ENCODE measurements at places on chromosomes 5 and 9.

DNA sequence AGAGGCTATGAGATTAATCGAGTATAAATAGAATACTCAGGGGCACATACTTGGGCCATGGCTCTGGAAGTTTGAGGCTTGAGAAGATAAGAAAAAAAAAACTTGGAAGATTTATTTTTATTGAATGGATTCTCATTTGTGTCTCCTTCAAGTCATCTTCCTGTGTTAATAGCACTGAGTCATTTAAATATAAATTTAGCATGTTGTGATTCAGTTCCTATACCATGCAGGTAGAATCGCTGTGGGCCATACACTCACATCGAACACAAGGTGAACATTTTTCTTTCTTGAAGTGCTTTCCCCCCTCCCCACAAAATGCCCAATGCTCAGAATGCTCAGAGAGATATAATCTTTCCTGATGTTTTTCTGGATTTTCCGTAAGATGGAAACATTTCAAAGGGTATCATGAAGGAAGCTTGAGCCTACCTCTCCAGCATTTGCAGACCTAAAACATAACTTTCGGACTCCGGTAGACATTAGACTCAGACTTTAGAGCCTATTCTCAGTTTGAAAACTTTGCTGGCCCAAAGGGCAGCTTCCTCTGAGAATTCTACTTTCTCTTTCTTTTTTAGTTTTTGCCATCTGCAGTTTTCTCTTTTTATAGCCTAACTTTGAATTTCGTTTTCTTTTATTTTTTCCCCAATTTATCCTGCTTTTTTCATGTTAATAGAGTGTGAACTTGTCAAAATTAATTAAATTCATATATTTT lies 737.6 kb upstream of the NUDT12 start:
- no peak for DNase-seq

GRCh38 chr9:34675048-34675714 lies 12.7 kb upstream of the CCL27 start:
- DNase-seq = peak; percentile 73

DNA sequence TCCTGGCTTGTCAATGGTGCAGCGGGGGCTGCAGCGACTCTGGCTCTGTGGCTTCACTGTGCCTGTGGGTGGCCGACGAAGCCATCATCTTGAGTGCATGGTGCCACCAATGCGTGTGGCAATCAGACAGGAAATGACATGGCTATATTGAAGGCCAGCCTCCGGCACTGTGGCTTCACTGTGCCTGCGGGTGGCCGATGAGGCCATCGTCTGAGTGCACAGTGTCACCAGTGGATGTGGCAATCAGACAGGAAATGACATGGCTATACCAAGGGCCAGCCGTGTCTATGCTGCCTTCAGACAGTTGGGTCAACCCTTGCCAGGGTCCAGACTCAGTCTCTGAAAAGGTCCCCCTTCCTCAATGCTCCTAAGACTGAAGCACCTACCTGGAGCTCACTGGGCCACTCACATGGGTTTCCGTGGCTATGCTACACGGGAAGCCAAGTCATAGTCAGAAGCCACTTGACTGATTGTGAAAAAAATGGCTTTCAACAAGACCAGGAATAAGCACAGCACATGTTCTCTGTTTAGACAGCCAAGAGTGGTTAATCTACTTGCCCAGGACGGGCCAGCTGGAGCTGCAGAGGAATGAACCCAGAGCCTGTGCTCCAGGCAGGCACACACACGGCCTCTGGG lies 67.5 kb upstream of the S1PR3 start:
- no peak for DNase-seq

DNA sequence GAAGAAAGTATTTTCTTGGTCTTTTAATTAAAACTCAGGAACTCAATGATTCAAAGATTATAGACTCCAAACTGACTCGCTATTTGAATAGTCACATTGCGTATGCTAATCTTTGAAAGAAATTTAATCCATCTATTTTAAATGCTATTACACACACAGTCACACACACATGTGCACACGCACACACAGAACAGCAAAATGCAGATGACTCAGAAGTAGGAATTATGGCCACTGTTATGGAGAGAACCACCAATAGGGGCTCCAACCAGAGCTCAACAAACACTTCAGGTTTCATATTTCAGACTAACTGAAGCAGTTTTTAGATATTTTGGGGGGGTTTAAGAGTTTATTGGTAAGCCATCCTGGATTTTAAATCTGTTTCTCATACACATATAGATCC lies 1917.9 kb downstream of the EFNA5 start:
- peak; percentile 64 for DNase-seq

- DNase-seq = no peak
Measured at GRCh38 chr5:1039210-1039548, 30.6 kb downstream of the NKD2 start.

- no peak for DNase-seq
Measured at GRCh38 chr5:111077678-111078077, 6.2 kb downstream of the TSLP start.

DNA sequence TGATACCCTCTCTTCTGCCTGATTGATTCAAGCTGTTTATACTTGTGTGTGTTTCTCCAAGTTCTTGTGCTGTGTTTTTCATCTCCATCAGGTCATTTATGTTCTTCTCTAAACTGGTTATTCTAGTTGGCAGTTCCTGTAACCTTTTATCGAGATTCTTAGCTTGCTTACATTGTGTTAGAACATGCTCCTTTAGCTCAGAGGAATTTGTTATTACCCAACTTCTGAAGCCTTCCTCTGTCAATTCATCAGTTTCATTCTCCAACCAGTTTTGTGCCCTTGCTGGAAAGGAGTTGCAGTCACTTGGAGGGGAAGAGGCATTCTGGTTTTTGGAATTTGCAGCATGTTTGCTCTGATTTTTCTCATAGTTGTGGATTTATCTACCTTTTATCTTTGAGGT lies 126.2 kb upstream of the FTMT start:
- no peak for DNase-seq

- peak; percentile 51 for DNase-seq
Measured at GRCh38 chr5:54159893-54160195, 150.5 kb downstream of the ARL15 start.

- peak; percentile 76 for DNase-seq
Measured at GRCh38 chr5:88729084-88729828, 153.7 kb downstream of the MEF2C start.

GRCh38 chr9:137201205-137201868 lies 796 bp upstream of the TPRN start:
- no peak for DNase-seq

DNA sequence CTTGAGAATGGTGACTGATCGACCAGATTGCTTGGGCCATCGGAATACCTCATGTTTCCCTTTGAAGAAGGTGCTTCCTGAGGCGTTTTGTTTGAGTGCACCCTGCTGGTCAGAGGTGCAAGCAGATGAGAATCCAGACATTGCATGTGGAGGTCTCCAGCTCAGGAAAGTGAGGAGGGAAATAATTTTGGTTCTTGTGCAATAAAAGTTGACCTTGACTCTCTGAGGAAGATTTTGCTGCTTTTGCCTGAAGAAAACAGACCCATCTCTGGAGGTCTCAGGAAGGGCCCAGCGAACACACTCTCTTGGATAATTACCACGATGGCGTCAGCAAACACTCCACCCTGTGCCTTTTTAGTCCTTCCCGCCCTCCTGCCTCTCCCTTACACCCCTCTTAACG lies 69.7 kb downstream of the GRAMD2B start:
- DNase-seq = peak; percentile 41

GRCh38 chr9:1890201-1890600 lies 124.9 kb upstream of the SMARCA2 start:
- no peak for DNase-seq

- no peak for DNase-seq
Measured at GRCh38 chr9:128485414-128485855, 19.1 kb upstream of the GLE1 start.

GRCh38 chr9:101342595-101342994 lies 42.2 kb downstream of the BAAT start:
- no peak for DNase-seq

GRCh38 chr9:85940275-85940831 lies 593 bp upstream of the NAA35 start:
- DNase-seq = no peak

DNA sequence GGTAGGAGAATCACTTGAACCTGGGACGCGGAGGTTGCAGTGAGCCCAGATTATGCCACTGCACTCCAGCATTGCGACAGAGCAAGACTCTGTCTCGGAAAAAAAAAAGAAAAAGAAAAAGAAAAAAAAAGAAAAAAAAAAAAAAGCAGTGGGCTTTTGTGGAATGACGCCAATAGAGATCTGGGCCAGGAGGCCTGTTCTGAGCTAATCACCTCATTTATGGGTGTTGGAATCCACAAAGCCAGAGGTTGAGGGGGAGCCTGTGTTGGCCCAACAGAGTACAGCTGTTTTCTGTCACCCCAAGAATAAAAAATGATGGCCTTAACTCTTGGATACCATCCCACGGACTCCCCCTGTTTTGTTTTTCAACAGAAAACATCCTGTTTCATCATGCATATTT lies 18.5 kb downstream of the OSTF1 start:
- no peak for DNase-seq

GRCh38 chr9:33472171-33472880 lies 1.4 kb downstream of the NOL6 start:
- no peak for DNase-seq

DNA sequence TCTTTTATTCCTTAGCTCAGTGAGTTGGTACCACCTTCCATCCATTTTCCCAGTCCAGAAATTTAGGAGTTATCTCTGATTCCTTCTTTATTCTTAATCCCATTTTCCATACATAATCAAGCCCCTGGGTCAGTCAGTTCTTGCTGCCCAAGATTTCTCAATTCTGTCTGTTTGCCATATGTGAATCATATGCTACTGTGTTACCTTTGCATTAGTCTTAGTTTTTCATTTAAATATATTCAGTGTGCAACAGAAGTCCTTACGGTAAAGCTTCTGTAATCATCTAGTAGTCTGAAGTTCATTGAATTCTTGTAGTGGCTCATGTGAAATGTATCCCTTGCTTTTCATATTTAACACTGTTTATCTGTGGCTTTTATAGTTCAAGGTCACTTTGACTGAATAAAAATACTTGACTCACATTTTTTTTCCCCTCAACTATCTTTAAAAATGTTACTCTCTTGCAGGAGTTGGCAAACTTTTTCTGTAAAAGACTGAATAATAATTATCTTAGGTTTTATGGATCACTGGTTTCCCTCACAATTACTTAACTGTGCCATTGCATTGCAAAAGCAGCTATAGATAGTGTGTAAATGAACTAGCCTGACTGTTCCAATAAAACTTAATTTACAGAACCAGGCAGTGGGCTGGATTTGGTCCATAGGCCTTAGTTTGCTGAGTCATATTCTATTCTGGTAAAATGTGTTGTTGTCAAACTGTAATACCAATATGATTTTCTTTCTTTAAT lies 6.9 kb downstream of the KIAA1958 start:
- peak; percentile 34 for DNase-seq

GRCh38 chr9:91817106-91817492 lies 132.9 kb downstream of the ROR2 start:
- no peak for DNase-seq

DNA sequence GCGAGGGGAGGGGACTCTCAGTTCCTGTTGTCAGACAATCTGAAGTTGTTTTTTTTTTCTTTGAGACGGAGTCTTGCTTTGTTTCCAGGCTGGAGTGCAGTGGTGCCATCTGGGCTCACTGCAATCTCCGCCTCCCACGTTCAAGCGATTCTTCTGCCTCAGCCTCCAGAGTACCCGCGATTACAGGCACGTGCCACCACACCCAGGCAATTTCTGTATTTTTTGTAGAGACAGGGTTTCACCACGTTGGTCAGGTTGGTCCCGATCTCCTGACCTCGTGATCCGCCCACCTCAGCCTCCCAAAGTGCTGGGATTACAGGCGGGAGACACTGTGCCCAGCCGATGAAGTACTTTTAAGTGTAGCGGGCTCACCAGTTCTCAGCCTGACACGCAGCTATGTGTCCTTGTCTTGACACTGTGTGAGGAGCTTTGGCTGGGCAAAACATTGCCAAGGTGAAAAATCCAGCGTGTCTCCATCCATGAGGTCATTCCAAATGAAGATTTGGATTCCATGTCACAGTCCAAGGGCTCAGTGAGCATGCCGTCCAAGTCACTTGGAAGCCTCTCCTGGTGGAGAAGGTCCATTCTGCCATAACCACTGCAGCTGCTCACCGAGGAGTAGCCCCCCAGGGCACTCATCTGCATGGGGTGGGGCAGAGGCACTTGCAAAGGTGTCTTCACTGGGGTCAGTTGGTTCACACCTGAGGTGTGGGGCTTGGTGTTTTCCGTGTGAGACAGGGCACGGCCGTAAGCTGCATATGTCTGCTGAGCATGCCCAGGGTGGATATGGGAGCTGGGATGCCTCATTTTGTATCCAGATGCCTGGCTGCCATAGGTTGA lies 32.0 kb downstream of the OR2V1 start:
- no peak for DNase-seq

- peak; percentile 31 for DNase-seq
Measured at GRCh38 chr5:160390787-160391696, 8.8 kb downstream of the FAM200C start.

GRCh38 chr9:26131886-26132285 lies 453.6 kb upstream of the TUSC1 start:
- DNase-seq = peak; percentile 63

- DNase-seq = peak; percentile 87
Measured at GRCh38 chr9:84697509-84698114, 28.1 kb downstream of the NTRK2 start.

DNA sequence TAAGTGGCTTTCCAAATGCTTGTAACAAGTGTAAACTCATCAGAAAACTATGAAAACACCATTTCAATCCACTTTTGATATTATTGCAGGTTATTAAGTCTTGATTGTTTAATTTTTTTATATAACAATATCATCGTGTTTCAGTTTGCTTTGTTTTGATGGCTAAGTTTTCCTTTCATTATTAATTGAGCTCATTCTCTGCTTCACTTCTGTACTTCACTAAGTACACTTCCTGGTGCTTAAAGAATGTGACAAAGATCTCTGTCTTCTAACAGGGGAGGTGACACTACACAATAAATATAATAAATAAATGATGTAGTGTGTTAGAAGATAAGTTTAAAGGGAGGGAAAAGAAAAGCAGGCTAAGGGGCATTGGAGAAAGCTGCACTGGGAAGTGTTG lies 13.0 kb upstream of the RAD23B start:
- no peak for DNase-seq

DNA sequence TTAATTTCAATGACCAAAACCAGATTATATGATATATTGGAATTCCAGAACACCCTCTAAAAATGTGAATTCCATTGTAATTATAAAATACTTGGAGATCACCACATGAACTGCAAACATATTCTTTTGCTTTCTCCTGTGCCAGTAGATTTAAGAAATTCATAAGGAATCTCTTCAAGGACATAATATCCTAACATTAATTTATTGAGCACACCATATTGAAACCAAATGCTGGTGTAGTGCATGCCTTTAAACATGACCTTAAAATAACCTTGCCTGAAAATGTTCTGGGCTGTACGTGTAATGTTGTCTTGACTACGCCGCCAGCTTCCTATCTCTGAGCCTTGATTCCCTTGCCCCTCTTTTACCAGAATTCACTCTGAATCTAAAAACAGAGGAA lies 205.0 kb upstream of the ACTBL2 start:
- DNase-seq = peak; percentile 67

GRCh38 chr9:4538107-4538506 lies 47.8 kb downstream of the SLC1A1 start:
- no peak for DNase-seq

Data from fibroblast of skin of right biceps (primary cell).